ENCODE measurements at places on chromosomes 12 and 14.
A peak's percentile ranks its signal among the peaks of the same experiment; 100 is the strongest.

DNA sequence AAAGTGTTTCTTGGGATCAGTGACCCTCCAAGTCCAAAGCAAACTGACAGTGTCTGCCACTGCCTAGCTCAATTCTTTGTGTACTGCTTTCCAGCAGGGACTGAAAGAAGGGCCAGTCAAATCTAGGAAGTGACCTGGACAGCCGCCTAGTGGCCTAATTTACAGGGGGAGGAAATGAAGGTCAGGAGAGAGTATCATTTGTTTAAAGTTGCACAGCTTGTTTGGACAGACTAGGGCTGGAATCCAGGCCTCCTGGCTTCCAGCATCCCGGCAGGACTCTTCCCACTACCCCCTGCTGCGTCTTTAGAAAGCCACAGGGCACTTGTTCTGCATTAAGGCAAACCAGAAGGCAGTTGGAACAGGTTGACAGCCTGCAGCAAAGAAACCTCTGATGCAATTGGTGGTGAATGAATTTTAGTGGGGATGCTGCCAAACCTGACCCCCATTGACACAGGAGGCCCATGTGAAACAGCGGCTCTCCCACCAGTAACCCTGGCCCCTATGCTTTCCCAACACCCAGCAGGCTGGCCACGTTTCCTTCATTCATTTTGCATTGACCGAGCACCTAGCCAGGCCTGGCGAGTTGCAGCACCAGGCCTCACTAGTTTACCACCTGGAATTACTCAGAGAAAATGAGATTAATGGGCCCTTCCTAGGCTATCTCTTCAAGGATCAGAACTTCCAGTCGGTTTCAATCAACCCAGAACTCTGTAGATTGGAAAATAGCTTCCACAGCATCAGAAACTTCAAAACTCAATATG is 28.2 kb downstream of the GALNT16 start:
- DNase-seq = no peak

GRCh38 chr14:77603654-77604255 is 12.7 kb downstream of the SPTLC2 start:
- no peak for DNase-seq

GRCh38 chr12:13088496-13088895 is 15.0 kb downstream of the GSG1 start:
- DNase-seq = no peak

- DNase-seq = no peak
Measured at GRCh38 chr12:124464830-124465229, 102.6 kb downstream of the NCOR2 start.

GRCh38 chr14:23481979-23482822 is 12.7 kb downstream of the NGDN start:
- no peak for DNase-seq

DNA sequence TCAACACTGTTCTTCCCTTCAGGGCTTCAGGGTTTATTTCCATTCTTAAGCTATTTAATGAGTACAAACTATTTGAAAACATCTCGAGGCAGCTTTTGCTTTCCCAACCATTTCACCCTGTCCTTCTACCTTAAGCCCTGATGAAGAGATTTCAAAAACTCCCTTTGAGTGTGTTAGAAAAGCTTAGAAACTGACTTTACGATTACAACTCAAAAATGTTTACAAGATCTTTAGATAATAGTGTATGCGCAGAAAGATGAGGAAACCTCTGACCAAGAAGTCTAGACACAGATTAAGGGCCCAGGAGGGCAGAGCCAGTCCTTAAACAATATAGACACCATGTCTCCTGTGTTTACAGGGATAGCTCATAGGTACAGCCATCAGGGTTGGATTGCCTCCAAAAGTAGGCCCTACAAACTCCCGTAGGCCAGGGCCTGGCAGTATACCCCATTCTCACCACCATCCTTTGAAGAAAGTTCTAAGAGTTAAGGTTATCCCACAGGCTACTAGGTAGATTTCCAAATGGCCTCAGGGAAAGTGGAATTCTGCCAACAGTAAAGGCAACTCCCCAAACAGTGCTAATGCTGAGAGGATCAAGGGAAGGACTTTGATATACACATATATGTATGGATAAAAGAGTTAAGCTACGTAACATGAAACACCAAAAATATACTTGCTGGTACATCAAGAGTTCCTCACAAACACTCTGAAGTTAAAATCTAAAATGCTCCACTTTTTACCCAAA is 11.4 kb upstream of the SOS2 start:
- DNase-seq = no peak

DNA sequence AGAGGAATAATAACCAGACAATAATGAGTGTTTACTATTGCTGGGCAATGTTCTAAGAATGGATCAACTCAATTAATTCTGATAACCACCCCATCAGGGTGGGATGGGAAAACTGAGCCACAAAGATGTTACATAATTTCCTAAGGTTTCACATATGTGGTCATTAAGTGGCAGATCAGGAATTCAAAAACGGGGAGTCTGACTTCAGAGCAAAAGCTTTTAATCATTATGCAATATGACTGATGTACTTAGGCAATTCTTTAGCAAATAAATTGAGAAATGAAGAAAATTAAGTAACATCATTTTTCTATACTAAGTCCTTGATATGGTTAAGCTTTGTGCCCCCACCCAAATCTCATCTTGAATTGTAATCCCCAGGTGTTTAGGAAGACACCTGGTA is 53.4 kb downstream of the PLCZ1 start:
- DNase-seq = no peak

- no peak for DNase-seq
Measured at GRCh38 chr12:10498042-10498441, 7.6 kb upstream of the EIF2S3B start.

GRCh38 chr14:52348279-52348678 is 34.2 kb downstream of the PTGER2 start:
- no peak for DNase-seq

DNA sequence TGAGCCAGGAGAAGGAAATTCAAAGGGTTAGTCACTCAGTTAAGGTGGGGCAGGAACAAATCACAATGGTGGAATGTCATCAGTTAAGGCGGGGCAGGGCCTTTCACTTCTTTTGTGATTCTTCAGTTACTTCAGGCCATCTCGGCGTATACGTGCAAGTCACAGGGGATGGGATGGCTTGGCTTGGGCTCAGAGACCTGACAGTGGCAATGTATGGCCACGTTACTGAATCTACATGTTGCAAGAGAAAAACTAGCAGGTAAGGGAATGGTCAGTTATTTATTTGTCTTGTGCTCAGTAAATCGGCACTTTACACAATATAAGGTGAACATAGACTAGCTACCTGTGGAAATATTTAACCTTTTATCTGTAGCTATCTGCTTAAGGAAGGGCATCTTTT is 11.9 kb downstream of the SLCO1B3 start:
- DNase-seq = no peak

- no peak for DNase-seq
Measured at GRCh38 chr14:54309615-54310014, 87.2 kb upstream of the CDKN3 start.

GRCh38 chr12:3885277-3886094 is 12.3 kb upstream of the PARP11 start:
- peak; percentile 53 for DNase-seq

DNA sequence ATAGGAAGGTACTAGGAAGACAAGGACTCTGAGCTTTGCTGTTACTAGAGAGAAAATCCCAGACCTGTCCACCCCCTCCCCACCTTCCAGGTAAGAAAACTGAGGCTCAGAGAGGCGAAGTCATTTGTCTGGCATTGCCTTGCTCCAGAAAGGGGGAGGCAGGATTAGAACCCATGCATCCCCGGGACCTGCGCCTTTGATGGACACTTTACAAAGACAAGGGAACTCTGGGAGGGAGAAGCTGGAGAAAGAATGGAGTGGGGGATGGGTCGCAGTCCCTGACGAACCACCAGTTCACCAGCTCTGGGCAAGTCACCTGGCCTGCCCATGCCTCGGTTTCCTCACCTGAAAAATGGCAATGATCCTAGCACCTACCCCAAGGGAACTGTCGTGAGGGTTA is 10.8 kb downstream of the TRPV4 start:
- DNase-seq = no peak

DNA sequence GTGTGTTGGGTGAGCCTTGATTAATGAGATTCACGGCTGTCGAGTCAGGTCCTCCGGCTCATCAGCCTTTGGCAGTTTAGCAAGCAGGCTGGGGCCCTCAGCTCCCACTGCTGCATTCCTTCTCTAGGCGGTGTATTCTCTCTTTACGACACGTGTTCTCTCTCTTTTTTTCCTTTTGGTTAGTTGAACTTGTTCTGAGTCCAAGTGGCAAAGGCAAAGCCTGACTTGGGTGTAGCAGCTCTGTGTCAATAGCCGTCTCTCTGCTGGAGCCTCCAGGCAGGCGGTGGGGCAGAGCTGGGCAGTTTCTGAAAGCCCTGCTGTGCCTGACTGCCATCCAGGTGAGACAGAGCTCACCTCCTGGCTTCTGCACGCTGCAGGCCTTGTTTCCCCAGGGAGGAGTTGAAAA is 46.6 kb downstream of the SUSD6 start:
- no peak for DNase-seq

- DNase-seq = no peak
Measured at GRCh38 chr12:77723308-77723707, 107.4 kb upstream of the NAV3 start.

DNA sequence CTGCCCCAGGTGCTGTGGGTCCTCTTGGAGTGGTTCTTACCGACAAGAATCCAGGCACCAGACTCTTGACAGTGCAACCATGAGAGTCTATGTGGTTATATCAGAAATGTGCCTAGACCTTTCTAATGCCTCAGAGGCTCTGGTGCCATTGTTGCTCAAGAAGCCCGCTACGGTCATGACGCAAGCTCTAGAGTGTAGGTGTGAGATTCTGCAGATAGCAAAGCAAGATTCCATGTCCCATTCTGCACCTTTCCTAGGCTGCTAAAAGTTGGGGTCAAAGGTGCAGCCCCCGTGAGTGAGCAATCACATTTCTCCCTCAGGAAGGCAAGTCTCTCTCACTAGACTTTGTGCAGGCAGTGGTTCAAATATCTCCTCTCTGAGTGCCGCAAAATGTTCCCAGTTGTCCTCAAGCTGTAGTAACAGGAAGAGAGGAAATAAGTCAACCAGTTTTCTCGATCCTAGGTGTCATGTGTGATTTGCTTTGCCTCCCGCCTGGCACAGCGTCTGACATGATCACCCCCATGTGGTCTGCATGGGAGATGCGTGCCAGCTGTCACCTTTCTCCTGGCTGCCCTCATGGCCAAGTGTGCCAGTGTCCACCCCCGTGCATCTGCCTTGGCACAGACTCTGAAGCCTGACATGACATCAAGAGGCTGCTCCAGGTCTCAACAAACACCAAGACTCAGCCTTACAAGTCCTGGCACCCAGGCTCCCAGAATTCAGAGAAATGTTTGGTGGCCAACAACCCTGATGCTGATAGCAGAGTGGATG is 122.5 kb upstream of the COCH start:
- peak; percentile 22 for DNase-seq

DNA sequence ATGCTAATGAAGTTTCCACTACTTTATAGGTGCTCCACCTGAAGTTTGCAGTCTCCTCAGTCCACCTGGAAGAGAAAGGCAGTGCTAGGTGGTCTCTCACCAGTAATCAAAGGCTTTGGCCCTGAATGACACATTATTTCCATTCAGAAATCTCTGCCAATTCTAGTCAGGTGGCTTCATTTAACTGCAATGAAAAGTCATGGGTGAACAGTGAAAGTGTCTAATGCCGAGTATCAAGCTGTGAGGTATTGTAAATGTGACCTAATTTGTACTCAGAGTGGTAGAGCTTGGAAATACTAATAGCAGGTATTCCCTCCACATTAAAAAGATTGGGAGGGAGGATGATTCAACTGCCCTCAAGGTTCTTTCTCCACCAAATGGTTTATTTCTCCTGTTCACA is 220.9 kb upstream of the LRFN5 start:
- DNase-seq = no peak

DNA sequence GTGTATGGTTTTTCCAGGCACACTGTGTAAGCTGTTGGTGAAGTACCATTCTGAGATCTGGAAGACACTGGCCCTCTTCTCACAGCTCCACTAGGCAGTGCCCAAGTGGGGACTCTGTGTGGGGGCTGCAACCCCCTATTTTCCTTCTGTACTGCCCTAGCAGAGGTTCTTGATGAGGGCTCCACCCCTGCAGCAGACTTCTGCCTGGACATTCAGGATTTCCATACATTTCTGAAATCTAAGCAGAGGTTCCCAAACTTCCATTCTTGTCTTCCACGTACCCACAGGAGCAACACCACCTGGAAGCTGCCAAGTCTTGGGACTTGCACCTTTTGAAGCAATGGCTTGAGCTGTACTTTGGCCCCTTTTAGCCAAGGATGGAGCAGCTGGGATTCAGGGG is 85.2 kb upstream of the PRMT8 start:
- no peak for DNase-seq

DNA sequence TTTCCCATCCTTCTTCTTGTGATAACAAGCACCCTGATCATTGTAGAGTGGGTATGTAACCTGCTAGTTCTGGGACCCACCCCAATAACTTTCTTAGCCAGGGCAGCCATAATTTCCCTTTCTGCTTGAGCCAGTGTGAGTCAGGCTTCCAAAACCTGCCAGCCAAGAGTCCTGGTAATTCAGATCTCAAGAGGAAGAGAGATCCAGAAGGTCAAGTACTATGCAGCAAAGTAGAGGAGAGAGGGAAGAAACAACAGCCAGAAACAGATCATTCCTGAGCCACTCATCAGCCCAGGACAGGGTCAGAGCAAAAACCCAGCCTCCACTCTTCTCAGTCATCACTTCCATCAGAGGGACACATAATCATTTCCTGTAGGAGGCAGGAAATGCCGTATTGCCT is 182.0 kb downstream of the DICER1 start:
- no peak for DNase-seq

GRCh38 chr12:124094733-124095132 is 121.7 kb downstream of the ZNF664 start:
- no peak for DNase-seq

DNA sequence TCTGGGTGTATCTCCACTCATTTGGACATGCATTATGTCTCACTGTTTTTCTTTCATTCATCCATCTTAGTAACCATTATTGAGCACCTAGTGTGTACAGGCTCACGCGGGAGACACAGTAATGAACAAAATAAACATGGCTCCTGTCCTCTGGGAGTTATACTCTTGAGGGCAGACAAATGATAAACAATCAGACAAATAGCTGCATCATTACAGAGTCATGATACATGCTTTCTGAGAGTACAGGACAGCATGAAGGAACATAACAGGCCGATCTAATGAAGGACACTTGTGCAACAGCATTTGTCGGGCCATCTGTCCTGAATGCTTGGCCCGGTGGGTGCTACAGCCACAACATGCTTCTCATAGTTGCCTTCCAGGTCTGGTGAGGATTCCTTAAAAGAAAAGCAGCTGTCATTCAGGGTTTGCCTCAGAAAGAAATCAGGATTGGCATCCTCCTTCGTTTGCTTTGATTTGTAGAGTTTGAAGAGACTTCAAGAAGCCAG is 77.2 kb upstream of the EGLN3 start:
- no peak for DNase-seq

DNA sequence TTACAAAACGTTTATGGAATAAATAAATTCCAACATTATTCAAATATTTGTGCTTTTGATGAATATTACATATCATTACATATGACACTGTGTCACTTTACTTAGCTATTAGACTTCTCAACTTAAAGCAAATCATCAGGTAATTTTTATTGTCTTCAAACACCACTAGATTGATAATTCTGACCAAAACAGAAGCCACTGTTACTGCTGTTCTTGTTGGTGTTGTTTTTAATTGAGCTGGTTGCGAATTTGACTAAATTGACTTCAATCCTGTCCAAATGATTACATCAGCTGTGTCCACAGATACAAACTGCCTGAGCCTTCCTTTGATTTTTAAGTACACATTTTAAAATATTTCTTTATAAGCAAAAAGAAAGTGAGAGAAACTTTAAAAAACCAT is 29.2 kb downstream of the PRKD1 start:
- no peak for DNase-seq

All from GM12865 (cell line).